Neural progenitor cell (in vitro differentiated cells): ENCODE measurements at places on chromosomes 6 and 20.
A peak's percentile ranks its signal among the peaks of the same experiment; 100 is the strongest.

- peak; percentile 93 for DNase-seq
Observed at GRCh38 chr6:77650098-77650663, 2.7 kb upstream of the MEI4 start.

DNA sequence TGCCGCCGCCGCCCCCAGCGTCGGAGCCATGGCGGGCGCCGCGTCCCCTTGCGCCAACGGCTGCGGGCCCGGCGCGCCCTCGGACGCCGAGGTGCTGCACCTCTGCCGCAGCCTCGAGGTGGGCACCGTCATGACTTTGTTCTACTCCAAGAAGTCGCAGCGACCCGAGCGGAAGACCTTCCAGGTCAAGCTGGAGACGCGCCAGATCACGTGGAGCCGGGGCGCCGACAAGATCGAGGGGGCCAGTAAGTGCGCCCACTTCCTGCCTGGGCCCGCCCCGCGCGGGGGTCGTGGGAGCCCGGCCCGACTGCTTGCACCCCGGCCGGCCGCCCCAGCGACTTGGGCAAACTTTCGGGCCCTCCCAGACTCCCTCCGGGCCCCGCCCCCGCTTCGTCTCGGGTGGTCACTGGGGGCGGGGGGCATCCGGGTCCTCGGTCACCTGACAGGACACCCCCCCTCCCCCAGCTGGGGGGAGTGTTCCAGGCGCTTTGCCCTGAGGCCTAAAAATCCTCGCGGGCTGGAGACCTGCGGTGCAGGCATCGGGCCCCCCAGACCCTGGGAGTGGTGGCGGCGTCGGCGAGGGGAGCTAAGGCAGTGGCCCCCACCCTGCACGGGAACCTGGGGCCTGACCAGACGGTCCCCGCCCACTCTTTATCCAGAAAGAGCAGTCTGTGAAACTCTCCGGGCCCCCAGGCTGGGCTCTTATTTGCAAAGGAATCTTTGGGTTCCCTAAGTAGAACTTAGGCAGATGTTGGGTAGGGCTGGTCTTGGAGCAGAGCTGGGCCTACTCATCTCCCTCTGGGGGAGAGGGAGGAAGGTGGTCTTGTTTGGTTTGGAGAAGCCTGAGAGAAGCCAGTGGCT, 501 bp downstream of the PLCG1 start:
- DNase-seq: peak; percentile 90

- DNase-seq: no peak
Observed at GRCh38 chr20:10064611-10065010, 29.8 kb downstream of the ANKEF1 start.

GRCh38 chr20:58457083-58457695, 58.0 kb downstream of the APCDD1L start:
- DNase-seq: no peak

DNA sequence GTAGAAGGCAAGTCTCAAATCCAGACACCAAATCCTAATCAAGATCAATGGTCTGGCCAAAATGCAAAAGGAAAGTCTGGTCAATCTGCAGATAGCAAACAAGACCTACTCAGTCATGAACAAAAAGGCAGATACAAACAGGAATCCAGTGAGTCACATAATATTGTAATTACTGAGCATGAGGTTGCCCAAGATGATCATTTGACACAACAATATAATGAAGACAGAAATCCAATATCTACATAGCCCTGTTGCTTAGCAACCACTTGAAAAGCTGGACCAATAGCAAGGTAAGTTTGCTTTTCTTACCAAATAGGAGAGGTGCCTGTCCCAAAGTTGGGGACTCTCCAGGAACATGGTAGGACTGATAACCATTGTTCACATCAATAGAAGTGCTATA, 2.0 kb downstream of the SEMG2 start:
- DNase-seq: no peak

- DNase-seq: no peak
Observed at GRCh38 chr20:5072756-5073659, 46.8 kb downstream of the PCNA start.

GRCh38 chr20:58565461-58566175, 50.4 kb upstream of the APCDD1L start:
- no peak for DNase-seq

GRCh38 chr20:59230385-59230784, 66.8 kb downstream of the ZNF831 start:
- no peak for DNase-seq

DNA sequence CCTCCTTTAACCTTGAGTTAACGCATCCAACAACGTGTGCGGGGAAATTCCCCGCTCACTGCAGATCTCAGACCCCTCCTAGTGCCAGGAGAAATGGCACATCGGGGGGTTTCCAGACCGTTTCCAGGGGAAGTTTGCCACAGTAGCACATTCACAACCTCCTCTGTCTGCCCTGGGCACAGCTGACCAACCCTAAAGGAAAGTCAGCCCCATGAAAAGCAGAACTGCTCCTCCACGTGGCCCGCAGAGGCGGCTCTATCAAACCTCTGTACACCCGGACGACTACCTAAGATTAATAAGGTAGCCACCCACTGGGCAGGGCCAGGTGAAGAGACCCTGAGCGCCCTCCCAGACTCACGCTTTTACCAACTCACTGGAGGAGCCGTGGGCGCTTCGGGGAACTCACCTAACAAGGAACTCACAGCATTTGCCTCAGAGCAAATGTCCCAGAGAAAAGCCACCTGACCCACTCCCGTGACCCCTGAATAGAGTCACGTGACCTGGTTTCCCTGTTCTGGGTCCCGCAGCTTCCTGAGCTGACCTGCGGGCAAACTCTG, 93.1 kb downstream of the PRND start:
- no peak for DNase-seq
